ENCODE measurements at places on chromosomes 11 and 22. TPM values are rescaled to one million over a fixed set of nuclear protein-coding genes. Genes with fewer than 3 reads are reported as not detected.
A peak's percentile ranks its signal among the peaks of the same experiment; 100 is the strongest.

DNA sequence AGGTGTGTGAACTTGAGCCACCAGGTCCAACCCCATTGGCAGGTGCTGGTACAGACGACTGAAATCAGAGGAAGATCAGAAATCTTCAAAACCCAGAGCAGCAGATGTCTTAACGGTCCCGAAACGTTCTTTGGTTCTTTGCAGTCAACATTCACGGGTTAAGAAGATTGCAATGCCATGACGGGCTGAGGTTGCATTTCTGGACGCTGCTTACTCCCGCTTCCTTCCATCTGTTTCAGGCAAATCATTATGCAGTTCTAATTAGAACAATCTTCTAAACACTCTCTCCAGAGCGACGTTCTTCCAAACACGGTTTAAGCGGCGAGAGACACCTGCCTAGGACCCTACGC is 492 bp upstream of the LUZP2 start:
- DNase-seq, result no peak

GRCh38 chr11:134417871-134418840 is 6.1 kb upstream of the B3GAT1 start:
- peak; percentile 13 for DNase-seq

Gene RFPL2
- total RNA-seq, result 0.48 TPM

DNA sequence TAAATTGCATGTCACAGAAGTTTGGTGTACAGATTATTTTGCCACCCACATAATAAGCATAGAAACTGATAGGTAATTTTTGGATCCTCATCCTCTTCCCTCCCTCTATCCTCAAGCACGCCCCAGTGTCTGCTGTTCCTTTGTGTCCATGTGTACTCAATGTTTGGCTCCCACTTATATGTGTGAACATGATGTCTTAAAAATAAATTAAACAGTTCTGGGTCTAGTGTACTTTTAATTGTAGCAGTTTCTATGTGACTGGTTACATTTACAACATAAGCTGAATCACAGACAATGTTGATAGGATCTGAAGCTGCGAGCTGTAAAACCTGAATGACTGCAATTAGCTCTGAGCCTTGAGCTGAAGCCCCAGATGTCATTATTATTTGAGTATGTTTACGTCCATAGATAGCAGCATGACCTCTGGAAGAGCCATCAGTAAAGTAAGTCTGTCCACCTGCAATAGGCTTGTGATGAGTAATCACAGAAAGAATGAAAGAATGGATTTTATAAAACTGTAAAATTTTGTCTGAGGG is 29.7 kb downstream of the OR10A6 start:
- DNase-seq, result no peak

Data from WTC11 (cell line).